GM23248 (cell line): ENCODE measurements at places on chromosomes 5 and 9.

DNA sequence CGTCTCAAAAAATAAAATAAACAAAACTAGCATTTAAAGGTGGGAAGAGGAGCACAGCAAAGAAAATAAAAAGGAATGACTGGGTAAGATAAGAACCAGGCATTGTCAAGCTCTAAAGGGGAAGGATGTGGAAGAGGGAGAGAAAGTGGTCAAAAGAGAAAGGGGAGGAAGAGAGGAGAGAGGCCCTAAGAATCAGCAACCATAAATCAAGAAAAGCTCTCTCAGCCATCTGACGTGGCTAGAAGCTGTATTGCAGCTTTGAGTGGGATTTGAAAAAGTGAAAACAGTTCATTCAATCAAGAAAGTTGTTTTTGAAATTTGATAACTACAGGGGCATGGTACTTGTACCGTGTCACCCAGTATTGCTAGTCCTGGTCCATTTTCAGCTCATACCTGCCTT is 45.4 kb upstream of the F2R start:
- DNase-seq, result no peak

- no peak for DNase-seq
Measured at GRCh38 chr5:109945097-109945678, 255.5 kb downstream of the MAN2A1 start.

DNA sequence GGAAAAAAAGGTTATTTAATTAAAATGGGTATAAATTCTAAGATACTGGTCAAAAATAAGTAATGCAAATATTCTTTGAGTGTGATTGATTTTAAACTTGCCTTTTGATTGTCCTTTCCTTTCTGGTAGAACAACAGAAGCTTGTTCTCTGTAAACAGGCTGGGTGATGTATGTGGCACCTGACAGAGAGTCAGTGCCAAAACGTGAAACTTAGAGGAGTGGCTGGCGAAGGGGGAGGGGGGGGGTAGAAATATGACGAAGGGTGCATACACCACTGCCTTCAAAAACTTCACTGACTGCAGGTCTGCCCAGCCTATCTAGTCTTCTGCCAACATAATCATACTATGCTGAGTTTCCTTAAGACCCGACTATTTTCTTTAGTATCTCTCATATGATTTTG is 629.8 kb upstream of the SEMA6A start:
- DNase-seq, result no peak

DNA sequence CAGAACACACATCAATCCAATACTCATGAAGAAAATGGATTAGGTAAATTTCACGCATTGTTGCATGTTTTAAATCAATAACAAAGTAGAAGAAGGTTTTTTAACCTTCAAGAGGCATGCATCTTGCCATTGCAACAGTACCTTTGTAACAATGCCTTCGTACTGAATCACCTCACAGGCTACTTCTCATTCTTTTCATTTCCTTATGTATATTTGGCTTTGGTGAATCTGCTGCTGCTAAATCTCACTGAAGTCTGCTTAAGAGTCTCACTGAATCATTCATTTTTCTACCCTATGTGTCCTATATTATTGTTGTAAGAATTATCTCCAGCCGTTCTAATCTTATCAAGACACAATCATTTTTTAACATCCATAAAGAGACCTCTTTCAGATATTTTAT is 152.5 kb downstream of the CDH10 start:
- no peak for DNase-seq

- DNase-seq, result no peak
Measured at GRCh38 chr5:133406977-133407632, 205.2 kb downstream of the FSTL4 start.

GRCh38 chr9:136455043-136456002 is 15.7 kb upstream of the INPP5E start:
- no peak for DNase-seq

- no peak for DNase-seq
Measured at GRCh38 chr5:159788835-159789331, 127.4 kb upstream of the ADRA1B start.

GRCh38 chr9:89412541-89412940 is 85.4 kb downstream of the SEMA4D start:
- DNase-seq, result no peak

GRCh38 chr5:156201788-156202403 is 125.1 kb upstream of the SGCD start:
- peak; percentile 80 for DNase-seq

- DNase-seq, result no peak
Measured at GRCh38 chr5:101009758-101010519, 106.9 kb upstream of the ST8SIA4 start.

GRCh38 chr5:130000460-130000859 is 96.2 kb downstream of the CHSY3 start:
- DNase-seq, result no peak

DNA sequence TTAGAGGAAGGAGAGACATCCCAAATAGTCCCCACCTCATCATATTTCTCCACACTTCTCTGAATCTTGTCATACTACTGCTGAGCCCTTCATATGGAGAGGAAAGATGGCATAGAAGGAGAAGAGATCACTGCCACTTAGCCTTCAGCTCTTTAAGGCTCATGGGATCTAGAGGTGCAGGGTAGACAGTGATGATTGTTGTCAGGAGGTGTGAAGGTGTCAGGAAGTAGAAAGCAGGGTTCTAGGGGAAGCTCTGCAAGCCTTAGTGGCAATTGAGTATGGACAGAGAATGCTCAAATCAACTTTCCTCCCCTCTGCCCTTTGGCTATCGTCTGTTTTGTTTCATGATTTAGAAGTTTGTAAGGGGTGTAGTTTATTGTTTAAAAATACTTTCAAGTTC is 505.7 kb downstream of the ZNF608 start:
- no peak for DNase-seq

- no peak for DNase-seq
Measured at GRCh38 chr9:69865986-69866385, 45.4 kb downstream of the CFAP95 start.

- peak; percentile 78 for DNase-seq
Measured at GRCh38 chr5:36357391-36357975, 55.8 kb upstream of the RANBP3L start.

DNA sequence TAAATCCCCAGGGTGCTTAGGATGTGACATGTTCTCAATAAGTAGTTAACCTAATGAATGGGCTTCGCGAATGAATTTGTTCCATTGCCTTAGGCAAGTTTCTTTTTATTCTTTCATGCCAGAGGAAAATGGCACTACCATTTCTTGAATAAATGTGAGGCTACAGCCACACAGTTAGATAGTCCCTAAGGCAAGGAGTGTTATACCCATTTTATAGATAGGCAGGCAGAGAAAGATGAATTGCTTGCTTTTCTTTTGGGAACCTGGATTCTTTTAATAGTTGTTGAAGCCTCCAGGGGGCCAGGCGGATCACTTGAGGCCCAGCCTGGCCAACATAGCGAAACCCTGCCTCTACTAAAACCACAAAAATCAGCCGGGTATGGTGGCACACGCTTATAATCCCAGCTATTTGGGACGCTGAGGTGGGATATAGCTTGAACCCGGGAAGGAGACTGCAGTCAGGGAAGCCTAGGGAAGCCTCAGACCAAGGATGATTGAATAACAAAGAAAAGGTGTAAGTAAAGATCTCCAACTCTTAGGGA is 943 bp downstream of the NOP16 start:
- peak; percentile 48 for DNase-seq

GRCh38 chr5:91477408-91477807 is 94.3 kb upstream of the ARRDC3 start:
- no peak for DNase-seq

DNA sequence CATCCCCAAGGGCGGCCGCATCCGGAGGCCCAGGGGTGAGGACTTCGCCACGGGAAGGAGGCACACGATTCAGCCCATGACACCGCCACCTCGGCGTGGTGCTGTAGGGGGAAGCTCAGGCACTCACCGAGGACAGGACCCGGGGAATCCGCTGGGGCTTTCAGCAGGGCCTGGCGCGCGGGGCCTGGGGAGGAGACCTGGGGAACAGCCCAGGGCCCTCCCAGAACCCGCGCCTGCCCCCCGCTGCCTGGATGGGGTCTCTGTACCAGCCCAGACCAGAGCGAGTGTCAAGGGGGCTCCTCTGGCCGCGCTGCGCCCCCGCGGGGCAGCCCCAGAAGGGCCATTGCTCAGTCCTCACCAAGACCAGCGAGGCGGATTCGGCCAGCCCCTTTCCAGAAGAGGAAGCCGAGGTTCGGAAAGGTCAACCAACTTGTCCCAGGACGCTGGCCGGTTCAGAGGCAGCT is 12.8 kb downstream of the COL23A1 start:
- DNase-seq, result no peak

GRCh38 chr5:4015709-4016108 is 420.1 kb downstream of the IRX1 start:
- DNase-seq, result no peak

DNA sequence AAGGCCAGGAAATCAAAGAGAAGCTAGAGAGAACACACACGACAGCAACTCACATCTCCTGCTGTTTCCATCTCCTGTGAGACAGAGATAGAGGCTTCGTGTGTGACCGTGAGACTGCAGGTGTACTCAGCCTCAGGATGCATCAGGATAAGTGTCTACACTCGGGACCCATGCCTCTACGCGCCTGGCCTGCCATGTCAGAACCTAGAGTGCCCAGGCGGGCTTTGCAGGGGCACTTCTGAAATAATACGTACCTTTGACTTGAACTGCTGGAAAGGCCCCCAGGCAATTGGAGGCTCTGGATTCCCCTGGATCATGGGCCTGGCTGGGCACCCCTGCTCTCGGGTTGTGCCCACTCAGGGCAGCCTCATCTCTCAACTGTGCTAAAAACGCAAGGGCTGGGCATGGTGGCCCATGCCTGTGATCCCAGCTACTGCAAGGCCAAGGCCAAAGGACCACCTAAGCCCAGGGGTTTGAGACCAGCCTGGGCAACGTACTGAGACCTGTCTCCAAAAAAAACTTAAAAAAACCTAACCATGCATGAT is 13.0 kb downstream of the CLPTM1L start:
- no peak for DNase-seq

- no peak for DNase-seq
Measured at GRCh38 chr5:68459810-68460139, 244.2 kb downstream of the PIK3R1 start.

DNA sequence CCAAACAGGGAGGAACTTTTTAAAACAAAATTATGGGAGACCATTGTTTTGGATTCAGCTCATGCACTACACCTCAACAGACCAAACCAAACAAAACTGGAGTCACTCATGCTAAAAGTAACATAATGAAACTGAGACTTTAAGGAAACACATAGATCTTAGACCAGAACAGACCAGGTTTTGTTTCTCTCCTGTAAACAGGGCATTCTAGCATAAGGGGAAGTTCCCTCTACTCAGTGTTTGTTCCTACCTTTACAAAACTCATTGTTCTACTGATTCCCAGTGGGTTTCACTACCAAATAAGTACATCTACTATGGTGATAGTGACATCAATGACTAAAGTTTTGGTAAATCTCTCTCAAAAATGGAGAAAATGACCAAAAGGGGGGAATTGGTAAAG is 1103.6 kb upstream of the EDIL3 start:
- no peak for DNase-seq

DNA sequence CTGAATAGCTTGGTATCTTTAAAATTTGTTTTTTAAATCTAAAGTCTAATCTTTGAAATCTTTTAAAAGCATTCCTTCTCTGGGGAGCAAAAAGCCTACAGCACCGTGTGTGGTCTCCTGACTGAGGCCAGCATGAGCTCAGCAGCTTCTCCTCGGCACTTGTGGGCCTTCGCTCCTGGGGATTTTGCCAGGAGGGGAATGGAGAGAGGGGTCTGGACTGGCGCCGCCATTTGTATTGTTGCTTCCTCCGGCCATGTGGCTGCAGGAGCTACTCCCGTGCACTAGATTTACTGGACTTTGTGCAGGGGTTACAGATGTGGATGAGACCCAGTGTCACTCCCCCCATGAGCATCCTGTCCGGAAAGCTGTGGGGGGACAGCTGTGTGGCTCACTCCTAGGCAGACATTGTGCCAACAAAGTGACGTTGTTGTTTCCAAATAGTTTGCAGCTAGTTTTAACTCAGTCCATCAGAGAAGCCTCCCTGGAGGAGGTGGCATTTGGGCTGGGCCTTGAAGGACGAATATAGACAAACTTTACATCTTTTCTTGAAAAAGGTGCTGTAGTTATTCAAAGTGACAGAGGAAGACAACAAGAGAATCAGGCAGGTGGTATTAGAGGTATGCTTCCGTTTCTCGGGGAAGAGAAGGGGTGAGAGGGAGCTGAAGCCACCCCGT is 6.6 kb downstream of the OLFM1 start:
- no peak for DNase-seq

DNA sequence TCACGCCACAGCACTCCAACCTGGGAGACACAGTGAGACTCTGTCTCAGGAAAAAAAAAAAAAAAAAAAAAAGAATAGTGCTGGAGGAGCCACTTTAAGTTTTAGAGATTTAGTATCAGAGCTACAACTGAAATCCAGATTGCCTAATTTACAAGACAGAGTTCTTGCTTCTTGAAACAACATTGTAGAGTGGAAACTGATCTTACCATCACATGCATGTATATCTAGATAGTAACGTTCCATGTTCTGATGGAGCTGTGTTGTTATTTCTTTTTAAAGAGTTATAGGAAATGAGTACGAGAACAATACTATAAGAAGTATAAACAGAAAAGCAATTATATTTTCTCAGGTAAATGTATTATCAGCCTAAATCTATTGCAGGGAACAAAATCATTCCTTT is 48.9 kb downstream of the TBCA start:
- no peak for DNase-seq

- DNase-seq, result no peak
Measured at GRCh38 chr5:6081727-6082210, 296.6 kb downstream of the MED10 start.

GRCh38 chr5:94260096-94260495 is 358.3 kb downstream of the KIAA0825 start:
- no peak for DNase-seq

DNA sequence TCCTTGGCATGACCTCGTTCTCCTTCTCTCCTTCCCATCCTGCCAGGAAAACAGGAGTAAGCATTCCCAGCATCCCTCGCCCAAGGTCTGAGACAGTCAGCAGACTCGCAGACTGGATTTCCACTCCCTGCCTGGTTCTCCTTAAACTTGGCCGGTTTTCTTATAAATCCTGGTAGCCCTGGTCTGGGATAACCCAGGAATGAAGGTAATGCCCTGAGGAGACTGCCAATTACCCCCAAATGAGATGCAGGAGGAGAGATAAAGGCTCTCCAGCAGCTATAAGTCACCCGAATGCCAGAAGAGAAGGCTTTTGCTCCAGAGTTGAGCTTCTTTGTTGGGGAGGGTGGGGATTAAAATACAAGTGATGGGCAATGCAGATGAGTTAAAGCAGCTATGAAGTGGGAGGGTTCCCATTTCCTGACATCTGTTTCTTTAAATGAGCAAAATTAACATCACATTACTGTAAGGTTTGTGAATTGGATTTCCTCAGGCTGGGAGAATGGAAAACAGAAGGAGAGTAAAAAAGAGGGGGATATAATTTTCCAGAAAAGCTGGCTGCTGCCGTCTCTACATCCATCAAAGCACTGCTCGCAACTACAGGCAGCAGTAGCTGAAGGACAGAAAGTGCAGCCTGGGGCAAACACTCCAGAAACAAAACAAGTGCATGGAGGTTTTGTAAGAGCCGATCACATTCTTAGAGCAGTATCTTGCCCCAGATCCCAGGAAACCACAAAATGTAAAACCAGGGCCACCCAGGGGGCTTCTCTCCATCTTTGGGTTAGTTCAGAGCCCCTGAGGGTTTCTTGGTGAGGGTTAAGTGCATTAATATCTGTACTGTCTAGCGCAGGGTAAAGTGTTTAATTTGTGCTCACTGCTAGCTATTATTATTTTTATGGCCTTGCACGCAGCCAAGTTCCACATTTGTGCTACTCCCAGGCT is 177.6 kb upstream of the PANK3 start:
- no peak for DNase-seq
